ENCODE measurements at places on chromosomes 6 and 20.

GRCh38 chr6:33933101-33933500 is 129.3 kb upstream of the MLN start:
- no peak for DNase-seq

- no peak for DNase-seq
Observed at GRCh38 chr20:22414305-22414742, 170.0 kb downstream of the FOXA2 start.

DNA sequence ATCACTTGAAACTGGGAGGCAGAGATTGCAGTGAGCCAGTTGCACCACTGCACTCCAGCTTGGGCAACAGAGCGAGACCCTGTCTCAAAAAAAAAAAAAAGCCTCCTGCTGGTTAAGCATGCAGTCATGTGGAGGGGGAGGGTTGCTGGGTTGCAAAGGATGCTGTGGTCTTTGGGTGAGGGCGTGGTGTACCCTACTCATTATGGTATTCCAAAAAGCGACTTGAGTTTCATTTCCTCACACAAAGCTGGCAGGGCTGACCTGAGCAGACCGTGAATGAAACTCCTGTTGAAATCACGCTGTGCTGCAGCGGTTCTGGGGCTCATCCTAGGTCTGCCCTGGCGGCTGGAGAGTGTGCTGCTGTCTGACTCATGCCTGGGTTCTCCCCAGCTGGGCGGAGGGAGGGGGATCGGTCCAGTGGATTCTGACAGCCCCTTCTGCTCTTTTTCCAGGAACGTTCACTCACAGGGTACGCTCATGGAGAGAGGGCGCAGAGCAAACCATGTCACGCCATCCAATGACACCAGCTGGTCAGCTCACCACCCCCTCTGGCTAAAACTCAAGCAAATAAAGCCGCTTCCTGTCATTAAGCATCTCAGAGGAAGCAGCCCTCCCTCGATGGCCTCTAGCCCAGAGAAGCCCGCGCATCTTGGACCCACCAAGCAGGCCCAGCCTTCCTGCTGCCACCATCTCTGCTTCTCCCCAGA is 166.2 kb downstream of the SCML4 start:
- DNase-seq = peak; percentile 72

- no peak for DNase-seq
Observed at GRCh38 chr6:100235631-100236030, 229.1 kb downstream of the SIM1 start.

DNA sequence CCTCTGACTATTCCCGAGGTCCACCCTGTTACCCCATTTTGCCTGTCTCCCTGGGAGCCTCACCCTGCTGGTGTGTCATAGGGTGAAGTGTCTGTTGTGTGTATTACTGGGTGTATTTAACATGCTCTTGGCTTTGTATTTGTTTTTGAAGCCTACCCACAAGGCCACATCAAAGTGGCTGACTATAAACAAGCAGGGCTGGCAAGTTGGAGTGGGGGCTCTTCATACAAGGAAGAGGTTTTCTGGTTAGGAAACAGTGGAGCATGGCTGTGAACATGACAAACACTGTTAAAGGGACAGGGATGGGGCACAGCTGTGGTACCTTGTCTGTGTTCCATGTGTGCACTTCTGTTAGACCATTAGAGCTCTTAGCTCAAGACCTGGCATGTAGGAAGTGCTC is 26.3 kb downstream of the HECA start:
- no peak for DNase-seq

All from HTR-8/SVneo (cell line).